ENCODE measurements at places on chromosomes 3 and 15.

DNA sequence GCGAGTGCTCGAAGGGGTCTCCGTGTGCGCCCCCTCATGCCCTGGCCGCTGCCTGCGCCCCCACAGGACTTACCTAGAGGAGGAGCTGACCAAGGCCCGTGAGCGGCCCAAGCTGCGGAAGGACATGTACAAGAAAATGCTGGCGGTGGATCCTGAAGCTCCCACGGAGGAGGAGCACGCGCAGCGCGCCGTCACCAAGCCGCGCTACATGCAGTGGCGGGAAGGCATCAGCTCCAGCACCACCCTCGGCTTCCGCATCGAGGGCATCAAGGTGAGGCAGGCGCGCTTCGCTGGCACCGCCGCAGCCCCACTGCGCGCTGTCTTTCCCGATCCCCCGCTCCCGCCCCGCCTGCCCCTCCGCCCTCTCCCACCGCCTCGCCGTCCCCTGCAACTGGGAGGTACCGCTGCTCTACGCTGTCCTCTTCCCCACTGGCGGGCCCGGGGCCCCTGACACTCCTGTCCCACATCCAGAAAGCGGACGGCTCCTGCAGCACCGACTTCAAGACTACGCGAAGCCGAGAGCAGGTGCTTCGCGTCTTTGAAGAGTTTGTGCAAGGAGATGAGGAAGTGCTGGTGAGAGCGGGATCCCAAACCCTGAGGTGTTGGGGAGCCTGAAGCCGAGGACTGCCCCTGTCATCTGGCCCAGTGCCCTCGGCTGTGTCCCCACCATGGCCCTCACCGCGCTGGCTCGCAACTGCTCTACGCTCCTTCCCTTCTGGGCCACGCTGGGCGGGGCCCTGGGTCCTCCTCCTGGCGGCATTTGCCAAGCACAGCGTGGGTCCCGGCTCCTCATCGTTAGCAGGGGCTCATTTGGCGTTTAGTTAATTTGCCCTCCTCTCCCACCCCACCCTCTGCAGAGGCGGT, 8.5 kb downstream of the ITPKA start:
- no peak for ATAC-seq

GRCh38 chr3:194640829-194641228, 7.6 kb upstream of the TMEM44 start:
- no peak for ATAC-seq

- ATAC-seq, result no peak
These were observed 307.8 kb upstream of the TPM1 start for GRCh38 chr15:62734706-62735105.

- no peak for ATAC-seq
These were observed 37.2 kb downstream of the IL20RB start for GRCh38 chr3:136994772-136995516.
